CD8-positive, alpha-beta memory T cell (primary cell): ENCODE measurements at places on chromosomes 3 and 15. TPM values are rescaled to one million over a fixed set of nuclear protein-coding genes. Genes with fewer than 3 reads are reported as not detected.

GRCh38 chr3:47874438-47874837 lies 71.5 kb downstream of the DHX30 start:
- no peak for DNase-seq

DNA sequence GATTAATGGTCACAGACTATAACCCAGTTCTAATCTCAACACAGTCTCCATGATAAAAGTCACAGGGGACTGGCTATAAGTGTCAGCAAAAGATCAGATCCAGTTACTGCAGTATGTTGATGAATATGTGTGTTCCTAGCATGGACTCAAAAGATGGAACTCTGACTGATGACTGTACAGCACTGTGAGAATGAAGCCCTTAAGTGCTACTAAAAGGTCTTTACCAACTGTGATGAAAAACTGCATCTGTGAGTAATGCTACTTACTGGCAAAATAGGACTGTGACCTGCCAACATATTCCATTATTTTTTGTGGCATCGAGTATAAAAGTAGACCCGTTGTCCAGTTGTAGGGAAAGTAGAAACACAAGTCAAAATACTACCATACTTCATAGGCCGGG lies 284.2 kb downstream of the ROBO2 start:
- DNase-seq: no peak

DNA sequence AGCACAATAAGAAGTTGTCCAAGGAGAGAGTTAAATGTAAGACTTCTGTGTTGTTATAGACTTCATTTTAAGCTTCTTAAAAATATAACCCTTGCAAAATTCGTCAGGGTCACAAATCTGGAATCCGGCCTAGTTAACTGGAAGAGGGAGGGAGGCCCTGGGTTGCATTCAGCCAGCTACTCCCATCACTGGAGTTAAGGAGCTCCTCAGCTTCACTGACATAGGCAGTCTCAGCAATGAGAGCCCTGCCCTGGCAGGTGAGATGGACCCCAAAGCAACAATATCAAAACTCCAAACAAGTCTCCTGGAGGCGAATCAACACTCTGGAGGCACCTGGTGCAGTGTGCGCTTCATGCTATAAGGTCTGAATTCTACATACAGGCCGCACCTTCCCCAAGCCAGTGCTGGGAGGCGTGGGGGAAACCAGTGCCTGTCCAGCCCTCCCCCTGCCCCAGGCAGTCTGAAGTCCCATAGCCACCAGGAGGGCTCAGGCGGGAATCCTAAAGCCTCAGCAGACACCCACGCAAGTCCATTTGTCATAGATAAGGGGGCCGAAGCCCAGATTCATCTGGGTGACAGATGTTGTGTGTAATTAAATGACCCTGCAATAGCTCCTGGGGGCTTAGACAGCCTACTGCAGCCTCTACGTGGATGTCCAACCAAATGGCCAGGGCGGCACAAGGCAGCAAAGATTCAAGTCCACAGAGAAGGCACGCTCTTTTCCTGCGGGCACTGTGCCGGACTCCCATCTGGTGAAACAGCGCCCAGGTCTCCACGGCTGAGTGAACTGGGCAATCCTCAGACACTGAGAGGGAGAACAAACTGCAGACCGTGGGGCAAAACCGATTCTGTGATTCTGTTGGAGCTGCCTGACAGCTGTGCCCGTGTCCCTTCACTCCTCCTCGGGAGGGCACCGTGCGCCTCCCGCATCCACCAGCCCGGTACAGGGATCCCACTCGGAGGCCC lies 64.9 kb downstream of the ATP10A start:
- DNase-seq: no peak

SLC2A2 gene
- total RNA-seq: not detected

DNA sequence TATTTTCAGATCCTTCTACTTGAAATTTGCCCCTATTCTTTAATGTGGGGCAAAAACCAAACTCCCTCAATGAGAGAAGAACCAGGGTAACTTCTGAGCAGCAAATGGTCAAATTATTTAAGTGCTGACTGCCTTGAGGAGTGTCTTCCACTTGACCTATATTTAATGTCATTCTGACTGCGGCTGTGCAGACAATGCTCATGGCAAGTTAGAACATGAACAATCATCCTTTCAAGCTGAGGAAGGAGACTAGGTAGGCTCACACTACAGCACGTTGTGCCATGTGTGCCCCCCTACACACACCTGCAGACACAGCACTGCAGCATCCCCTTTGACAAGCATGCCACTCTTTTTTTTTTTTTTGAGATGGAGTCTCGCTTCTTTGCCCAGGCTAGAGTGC lies 98.2 kb downstream of the OSBPL10 start:
- no peak for DNase-seq

P3H2 gene
- not detected for total RNA-seq

DNA sequence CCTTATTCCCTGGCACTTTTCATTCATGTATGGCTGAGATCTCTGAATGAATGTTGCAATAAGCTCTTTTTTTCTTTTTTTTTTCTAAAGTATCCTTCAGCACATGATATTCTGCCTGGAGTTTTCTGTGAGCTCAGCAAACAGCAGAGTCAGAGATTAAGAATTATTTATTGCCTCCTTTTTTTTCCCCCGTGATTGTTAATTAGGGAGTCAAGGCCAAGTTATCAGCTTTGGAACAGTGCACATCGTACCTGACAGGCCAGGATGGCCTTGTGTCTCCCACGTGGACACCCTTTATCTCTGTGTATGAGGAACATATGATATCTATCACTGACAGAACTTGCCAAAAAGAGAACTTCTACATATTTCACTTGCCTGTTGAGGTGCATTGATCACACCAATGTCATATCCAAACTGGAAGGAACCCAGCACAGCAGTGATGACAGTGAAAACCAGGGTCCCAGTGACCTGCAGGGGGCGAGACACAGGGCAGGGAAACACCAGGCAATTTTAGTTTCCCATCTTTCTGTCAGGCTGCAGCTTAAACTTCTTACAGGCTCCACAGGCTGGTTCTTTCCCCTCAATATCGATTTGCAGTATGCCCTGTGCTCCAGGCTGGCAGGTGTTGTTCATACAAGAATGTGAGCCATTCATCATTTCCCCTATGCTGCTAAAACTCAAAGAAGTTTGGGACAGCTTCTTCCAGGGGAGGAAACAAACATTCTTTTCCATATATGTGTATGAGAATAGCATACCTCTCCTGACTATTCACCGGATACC lies 8.2 kb downstream of the SLC2A2 start:
- no peak for DNase-seq

SKOR1 gene
- 0.15 TPM for total RNA-seq

STARD5 gene
- total RNA-seq: 4.4 TPM

SIDT1 gene
- 14.8 TPM for total RNA-seq

- DNase-seq: no peak
These were observed 10.7 kb downstream of the SLC6A20 start for GRCh38 chr3:45785605-45786150.

PPIB gene
- total RNA-seq: 385 TPM

DNA sequence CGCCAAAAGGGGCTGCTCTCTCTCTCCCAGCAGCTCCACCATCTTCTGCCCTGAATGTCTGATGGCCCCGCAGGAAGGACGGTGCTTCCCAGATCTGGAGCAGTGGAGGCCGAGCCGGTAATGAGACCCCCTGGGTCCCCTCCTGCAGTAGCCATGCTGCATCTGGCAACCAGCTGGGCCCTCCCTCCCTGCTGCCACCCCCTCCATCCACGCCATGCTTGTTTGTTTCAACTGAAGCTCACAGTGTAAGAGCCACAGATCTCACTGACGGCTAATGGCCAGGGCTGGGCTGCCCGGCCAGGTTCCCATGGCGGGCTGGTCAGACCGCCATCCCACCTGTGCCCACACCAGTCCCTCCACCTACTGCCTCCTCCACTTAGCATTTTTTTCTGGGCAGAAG lies 260.8 kb downstream of the UACA start:
- DNase-seq: no peak

DNA sequence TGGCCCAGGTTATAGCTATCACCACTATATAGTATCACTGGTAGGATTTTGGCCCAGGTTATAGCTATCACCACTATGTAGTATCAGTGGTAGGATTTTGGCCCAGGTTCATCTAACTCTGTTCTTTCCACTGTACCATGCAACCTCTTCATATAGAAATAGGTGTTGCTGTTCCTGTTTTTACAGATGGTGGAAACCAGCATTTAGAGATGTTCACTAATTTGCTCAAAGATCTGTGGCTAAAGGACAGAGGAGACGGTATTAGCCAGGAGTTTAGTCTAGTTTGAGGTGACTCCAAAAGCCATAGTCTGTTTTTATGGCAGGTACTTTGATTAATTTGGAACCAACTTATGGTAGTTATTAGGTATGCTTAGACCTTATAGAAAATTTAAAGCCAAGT lies 3.1 kb downstream of the LRCH3 start:
- DNase-seq: no peak

- no peak for DNase-seq
These were observed 13.8 kb downstream of the THBS1 start for GRCh38 chr15:39594446-39595337.

FETUB gene
- not detected for total RNA-seq

GP5 gene
- total RNA-seq: 0.42 TPM

DNA sequence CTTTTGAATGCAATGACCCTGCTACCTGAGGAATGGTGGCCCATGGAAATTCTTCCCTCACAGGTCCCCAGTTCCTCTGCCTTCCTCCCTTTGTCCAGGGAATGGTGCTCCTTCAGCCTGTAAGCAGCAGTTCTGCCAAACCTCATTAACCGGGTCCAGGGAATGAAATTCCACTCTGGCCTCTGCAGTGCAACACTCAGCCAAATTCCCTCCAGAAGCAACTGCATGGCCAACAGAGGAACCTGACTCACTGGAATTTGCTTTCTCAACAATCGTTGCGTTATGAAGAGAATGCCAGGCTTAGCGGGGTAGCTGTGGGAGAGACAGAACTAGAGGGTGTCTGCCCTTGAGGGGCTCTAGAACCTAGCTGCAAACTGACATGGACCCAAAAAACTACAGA lies 449.4 kb upstream of the PROK2 start:
- no peak for DNase-seq

LXN gene
- total RNA-seq: 4.7 TPM

- no peak for DNase-seq
These were observed 19.9 kb downstream of the ACKR2 start for GRCh38 chr3:42829083-42829627.

GRCh38 chr15:78445875-78446274 lies 7.9 kb downstream of the IREB2 start:
- DNase-seq: no peak

DNA sequence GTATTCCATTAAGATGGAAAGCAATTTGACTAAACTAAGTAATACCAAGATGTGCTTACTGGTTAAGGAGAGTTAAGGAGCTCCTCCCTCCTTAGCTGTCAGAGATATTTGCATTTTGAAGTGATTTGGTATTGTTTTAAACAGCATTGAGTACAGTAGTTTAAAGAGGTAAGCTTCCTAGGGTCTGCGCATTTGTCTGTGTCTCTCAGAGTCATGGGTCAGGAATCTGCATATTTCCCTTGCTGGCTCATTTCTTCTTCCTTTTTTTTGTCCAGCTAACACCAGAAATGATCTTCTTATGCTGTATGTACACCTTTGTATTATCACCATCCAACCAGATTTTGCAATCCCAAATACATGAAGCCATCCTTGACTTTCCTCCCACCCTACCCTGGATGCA lies 163.0 kb upstream of the BFSP2 start:
- no peak for DNase-seq

ALDH1L1 gene
- total RNA-seq: not detected

- no peak for DNase-seq
These were observed 142.3 kb upstream of the STT3B start for GRCh38 chr3:31390466-31390865.

GRCh38 chr3:184461219-184461618 lies 81.4 kb downstream of the CHRD start:
- DNase-seq: no peak

IQCF5 gene
- not detected for total RNA-seq

DNA sequence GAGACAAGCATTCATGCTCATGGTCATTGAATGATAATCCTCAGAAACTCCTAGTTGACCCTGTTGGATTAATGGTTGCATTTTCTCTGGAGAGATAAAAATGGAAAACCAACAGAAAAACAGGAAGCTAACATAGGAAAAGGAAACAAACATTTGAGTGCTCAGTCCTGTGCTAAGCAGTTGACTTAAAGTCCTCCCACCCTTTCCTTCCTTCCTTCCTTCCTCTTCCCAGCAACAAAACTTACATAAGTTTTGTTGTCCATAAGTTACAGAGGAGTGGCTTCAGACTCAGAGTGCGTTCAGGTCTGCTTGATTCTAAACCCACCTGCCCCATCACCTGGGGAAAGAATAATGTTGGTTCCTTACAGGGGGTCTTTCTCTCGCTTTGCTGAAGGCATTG lies 163.8 kb upstream of the RGMA start:
- no peak for DNase-seq

DNA sequence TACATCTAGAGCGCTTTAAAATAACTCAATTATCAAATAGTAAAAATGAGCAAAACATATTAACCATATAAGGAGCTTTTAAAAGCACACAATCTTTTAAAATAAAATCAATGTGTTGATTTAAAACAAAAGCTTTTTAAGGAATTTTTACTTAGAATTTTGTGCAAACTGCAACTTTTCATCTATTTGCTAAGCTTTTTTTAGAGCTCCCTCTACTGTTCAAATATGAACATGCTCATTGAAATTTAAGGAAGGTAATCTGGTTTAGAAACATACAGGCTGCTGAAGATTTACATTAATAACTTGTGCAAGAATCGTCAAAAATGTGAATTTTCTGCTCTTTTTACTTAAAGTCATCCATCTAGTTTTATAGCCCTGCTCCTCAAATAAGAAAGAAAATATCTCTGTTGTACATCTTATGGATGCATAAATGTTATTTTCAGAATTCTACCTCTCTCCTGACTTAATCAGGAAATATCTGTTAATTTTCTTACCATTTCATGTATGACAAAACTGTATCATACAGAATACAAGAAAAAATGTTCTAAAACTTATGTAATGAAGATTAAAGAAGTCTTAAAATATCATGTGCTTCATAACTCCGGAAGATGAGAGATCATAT lies 469.4 kb upstream of the ROBO2 start:
- DNase-seq: no peak

- DNase-seq: no peak
These were observed 165.6 kb downstream of the GMNC start for GRCh38 chr3:190696777-190697501.

DNA sequence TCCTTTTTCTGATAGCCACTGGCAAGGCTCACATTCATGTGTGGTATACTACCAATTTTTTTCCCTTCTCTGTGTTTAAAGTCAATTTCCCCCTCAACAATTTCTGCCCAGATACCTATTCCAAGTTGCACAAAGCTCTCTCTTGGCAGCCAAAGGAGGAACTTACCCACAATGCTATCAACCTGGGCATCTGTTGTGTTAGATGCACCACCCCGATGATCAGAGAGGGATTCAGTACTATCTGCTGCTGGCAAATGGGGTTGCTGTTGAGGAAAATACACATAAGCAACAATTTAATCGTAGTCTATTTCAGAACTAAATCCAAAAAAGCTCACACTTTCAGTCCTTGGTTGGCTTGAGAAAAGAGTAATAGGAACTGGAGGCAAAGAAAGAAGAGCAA lies 46.1 kb downstream of the AAGAB start:
- no peak for DNase-seq

WDR93 gene
- not detected for total RNA-seq
